CD4-positive, alpha-beta T cell treated with Interleukin-21 for 1 hour (primary cell): ENCODE measurements at places on chromosomes 2 and 18.

GRCh38 chr2:46383113-46383395, 85.8 kb downstream of the EPAS1 start:
- no peak for DNase-seq

DNA sequence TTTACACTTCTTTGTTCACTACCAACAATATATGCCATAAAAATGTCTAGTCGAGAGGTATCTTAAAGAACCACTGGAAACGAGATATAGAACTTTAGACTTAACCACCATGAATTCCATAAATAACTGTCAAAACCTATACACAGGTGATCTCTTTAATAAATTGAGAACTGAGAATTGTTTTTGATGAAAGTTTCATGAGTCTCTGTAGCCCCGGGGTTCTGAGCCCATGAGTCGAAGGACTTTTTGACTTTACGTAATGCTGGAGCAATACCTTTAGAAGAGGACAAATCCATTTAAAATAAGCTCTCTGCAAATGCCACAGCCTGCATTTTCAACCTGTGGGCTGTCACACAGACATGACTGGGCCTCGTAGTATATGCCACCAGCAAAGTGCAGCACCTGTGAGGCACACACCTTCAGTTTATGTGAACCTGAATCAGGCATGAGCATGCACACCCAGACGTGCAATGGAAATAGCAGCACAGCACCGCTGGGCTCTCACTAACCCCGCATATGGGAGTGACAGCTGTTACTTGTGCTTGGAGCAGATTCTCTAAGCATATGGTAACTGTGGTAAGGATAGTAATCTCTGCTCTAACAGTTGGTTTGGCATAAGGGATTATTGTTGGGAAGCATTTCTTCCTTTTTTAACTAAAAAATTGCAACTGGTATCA, 383.2 kb downstream of the SOCS6 start:
- DNase-seq = peak; percentile 33

DNA sequence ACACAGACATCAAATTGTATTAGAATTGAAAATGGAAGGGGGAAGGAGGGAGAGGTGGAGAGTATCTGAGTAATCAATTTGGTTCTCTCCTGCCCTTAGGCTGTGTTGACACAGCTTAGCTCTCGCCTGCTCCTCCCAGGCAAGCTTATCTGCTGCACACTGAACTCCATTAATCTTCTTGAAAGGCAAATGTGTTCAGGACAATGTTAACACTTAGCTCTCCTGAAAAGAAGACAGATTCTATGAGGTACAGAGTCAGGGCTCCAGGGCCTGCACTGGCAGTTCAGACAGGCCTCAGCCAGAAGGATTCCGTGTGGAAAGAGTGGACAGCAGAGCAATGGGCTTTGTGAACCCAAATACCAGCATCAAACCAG, 430.0 kb upstream of the TNP1 start:
- DNase-seq = no peak

DNA sequence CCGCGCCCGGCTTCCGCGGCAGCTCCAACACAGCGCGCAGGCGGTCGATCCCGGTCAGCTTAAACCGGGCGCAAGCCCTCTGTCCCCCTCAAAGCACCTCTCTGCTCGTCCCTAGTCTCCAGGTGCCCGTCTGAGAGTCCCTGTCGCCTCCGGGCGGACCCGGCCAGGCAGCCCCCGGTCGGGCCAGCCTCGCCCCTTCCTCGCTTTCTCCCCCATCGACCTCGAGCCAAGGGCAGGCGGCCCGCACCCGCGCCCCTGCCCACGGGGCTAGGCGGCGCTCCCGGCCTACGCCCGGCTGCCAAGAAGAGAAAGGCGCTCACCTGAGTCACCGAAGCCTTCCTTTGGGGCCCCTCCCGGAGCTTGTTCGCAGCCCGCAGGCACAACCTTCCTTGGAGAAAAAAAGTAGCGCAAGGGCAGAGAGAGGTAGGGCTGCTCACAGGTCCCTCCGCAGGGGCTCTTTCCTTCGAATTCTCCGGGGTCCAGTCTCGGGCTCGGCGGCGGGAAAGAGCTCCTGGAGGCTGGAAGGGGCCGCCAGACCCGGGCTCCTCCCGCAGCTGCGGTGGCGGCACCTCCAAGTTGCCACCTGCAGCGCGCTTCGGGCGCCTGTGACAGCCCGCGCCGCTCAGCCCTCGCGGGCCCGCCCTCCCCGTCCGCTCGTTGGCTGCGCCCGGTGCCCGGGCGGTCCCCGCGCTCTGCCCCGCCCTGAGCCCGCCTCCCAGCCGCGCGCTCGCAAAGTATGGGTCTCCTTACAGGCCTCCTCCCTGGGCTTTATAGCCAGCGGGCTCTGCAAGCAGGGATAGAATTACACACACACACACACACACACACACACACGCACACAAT, 86.5 kb upstream of the EPB41L3 start:
- peak; percentile 5 for DNase-seq

- DNase-seq = no peak
These were observed 1354.5 kb upstream of the ZEB2 start for GRCh38 chr2:145874466-145874865.

- DNase-seq = no peak
These were observed 91.7 kb upstream of the RAB6C start for GRCh38 chr2:129887688-129888266.

DNA sequence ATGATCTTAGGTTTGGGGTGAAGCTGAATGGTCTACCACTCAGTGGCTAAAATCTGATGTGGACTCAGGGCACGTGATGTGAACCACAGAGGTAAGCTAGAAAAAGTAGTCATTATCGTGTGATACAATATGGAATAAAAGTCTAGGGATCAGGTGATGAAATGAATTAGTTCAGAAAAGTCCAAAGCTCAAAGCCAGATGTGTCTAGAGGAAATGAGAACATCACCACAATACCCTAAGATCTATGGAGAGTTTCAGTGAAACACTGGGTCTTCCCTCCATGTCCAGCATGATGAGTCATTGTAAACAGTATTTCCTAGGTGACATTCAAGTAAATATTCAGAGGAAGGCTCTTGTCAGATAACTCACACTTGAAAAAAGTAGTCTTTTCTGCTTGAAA, 1257.4 kb upstream of the ZEB2 start:
- no peak for DNase-seq

- no peak for DNase-seq
These were observed 10.8 kb downstream of the ALPP start for GRCh38 chr2:232389327-232389726.

- DNase-seq = no peak
These were observed 298.1 kb downstream of the CBLN2 start for GRCh38 chr18:72246076-72246475.

GRCh38 chr2:82795446-82795845, 1663.6 kb downstream of the SUCLG1 start:
- DNase-seq = no peak

- DNase-seq = no peak
These were observed 21.3 kb upstream of the ARL5A start for GRCh38 chr2:151849413-151850010.

GRCh38 chr2:204849892-204850291, 304.6 kb downstream of the PARD3B start:
- no peak for DNase-seq

GRCh38 chr2:238238311-238238765, 1.5 kb downstream of the HES6 start:
- no peak for DNase-seq

GRCh38 chr2:143128681-143129580, at the start of gene ARHGAP15:
Gene ARHGAP15 (plus strand): TSS chr2:143129419.
- DNase-seq = peak; percentile 87
